ENCODE measurements at places on chromosomes 16 and 17. TPM values are rescaled to one million over a fixed set of nuclear protein-coding genes. Genes with fewer than 3 reads are reported as not detected.

The EXOC3L1 gene
- total RNA-seq = 0.13 TPM

The TRPV3 gene
- total RNA-seq = not detected

The APOBR gene
- 0.05 TPM for total RNA-seq

The ZCCHC14 gene
- 3.4 TPM for total RNA-seq

The ZNF286A gene
- 53.0 TPM for total RNA-seq

The SPNS1 gene
- 59.7 TPM for total RNA-seq

The IGFALS gene
- total RNA-seq = 0.29 TPM

The NDUFB10 gene
- total RNA-seq = 551 TPM

The MYH3 gene
- total RNA-seq = 0.98 TPM

The KRTAP9-8 gene
- not detected for total RNA-seq

The ARHGAP44 gene
- total RNA-seq = 4.5 TPM

The GNG13 gene
- not detected for total RNA-seq

The ZC3H18 gene
- total RNA-seq = 27.4 TPM

The KRTAP3-2 gene
- not detected for total RNA-seq

The PYY gene
- not detected for total RNA-seq

The TEKT3 gene
- 2.8 TPM for total RNA-seq

The MEIOB gene
- total RNA-seq = not detected

The SLFN14 gene
- not detected for total RNA-seq

The FBXO39 gene
- not detected for total RNA-seq

The YWHAE gene
- total RNA-seq = 480 TPM

The CPNE2 gene
- total RNA-seq = 11.0 TPM

The ITGAD gene
- total RNA-seq = 0.19 TPM

The CES4A gene
- not detected for total RNA-seq

The SALL1 gene
- 9.5 TPM for total RNA-seq

The RAB11FIP4 gene
- total RNA-seq = 1.4 TPM

The NPIPB6 gene
- 2.0 TPM for total RNA-seq

The C16orf92 gene
- not detected for total RNA-seq

The KRTAP4-3 gene
- total RNA-seq = not detected

The ANKRD40CL gene
- total RNA-seq = not detected

The ODF4 gene
- not detected for total RNA-seq

The OTOA gene
- not detected for total RNA-seq

The ADAD2 gene
- 0.13 TPM for total RNA-seq

The ZNF750 gene
- total RNA-seq = not detected

The KRT36 gene
- not detected for total RNA-seq

The GUCY2D gene
- not detected for total RNA-seq

The BCL6B gene
- not detected for total RNA-seq

The RPL19 gene
- total RNA-seq = 4,653 TPM

The RTN4RL1 gene
- not detected for total RNA-seq

The CFAP97D1 gene
- total RNA-seq = not detected

The MT1M gene
- not detected for total RNA-seq

The CSH2 gene
- not detected for total RNA-seq
